ENCODE measurements at places on chromosomes 2 and 18. TPM values are rescaled to one million over a fixed set of nuclear protein-coding genes. Genes with fewer than 3 reads are reported as not detected.

DNA sequence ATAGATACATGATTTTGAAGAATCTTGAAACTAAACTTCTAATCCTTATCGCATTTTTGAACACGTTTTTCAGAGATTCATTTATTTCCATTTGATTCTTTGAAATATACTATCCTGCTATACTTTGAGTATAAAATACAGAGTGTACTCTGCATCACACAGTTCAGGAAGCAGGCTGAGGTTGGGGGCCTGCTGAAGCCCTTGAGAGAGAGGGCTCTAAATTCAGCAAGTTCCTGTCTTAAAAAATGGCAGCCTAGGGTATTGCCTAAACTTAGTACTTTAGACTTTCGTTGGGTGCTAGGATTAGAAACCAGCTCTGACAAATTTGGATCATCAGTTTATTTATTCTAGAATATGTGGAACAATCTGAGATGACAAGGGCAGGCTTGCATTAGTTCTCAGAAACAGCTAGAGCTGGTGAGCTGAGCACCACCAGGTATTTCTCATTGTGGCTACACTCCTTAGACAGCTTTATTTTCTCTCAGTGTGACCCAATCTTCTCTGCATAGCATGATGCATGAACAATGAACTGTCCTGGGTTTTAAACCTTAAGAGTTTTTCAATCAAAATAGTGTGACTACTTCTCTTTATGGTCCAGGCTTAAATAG lies 49.1 kb downstream of the TFPI start:
- no peaks in the 10 kb centered on the region for H3K27me3 ChIP-seq
- peaks cover 22% of the 10 kb centered on the region for H3K36me3 ChIP-seq

DNA sequence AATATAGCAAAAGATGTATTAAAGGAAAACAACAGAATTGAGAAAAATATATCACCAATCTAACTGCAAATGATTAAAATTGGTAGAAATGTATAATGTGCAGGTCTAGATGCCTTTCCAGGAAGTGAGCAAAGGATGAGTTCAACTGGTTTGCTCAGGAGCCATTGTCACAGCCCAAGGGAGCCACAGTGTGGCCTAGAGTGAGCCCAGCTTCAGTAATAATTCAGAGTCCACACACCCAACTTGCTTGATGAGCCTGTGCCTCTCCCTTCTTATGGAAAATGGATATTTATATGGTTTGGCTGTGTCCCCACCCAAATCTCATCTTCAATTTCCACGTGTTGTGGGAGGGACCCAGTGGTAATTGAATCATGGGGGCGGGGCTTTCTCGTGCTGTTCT lies 92.2 kb upstream of the ASAP2 start:
- no peak overlapping the region for H3K27ac ChIP-seq
- no peaks in the 10 kb centered on the region for H3K36me3 ChIP-seq
- no peaks in the 10 kb centered on the region for H3K27me3 ChIP-seq
- DNase-seq = no peak
- H3K4me1 ChIP-seq = peaks cover 14% of the 10 kb centered on the region

DNA sequence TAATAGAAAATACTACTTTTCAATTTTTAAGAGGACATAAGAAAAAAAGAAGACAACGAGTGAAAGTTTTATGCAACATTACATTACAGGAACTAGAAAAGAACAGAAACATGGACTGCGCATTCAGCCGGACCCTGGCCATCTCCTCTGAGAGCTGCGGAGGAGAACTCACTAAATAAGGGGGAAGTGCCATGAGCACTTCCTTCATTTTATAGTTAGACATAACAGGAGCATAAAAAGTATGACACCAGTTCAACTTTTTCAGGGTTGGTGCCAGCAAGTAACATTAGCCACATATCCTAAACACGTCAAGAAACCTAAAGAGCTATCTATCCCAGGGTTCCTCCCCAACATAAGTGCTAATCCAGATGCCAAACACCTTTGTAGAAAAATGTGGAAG lies 78.0 kb upstream of the SERTAD2 start:
- H3K27me3 ChIP-seq = no peaks in the 10 kb centered on the region
- H3K4me3 ChIP-seq = no peak overlapping the region
- DNase-seq = no peak
- peaks cover 51% of the 10 kb centered on the region for H3K4me1 ChIP-seq

DNA sequence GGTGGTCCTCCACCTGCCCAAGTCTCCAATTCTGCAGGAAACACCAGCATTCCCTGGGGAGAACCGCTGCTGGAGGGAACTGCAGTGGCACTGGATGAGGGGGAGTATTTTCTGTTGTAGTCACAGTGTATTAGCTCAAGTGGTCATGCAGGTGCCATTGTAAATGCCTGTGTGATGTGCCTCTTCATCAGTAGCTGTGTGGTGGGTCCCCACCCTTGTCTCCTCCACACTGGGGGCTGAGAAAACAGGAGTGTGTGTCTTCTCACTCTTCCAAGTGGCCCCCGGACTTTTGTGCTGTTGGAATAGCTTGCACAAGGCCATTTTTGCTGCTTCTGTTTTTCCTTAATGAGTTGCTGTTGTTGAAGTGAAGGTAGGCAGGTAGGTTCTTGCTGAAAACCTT lies 8.7 kb downstream of the NCK2 start:
- H3K27me3 ChIP-seq = no peaks in the 10 kb centered on the region
- no peak for DNase-seq
- peaks cover 32% of the 10 kb centered on the region for H3K4me1 ChIP-seq
- H3K36me3 ChIP-seq = peaks cover 8% of the 10 kb centered on the region
- H3K4me3 ChIP-seq = no peak overlapping the region
- H3K27ac ChIP-seq = no peak overlapping the region

The TFCP2L1 gene
- 0.16 TPM for total RNA-seq

- peak overlapping the region; percentile 95 for H3K4me3 ChIP-seq
- H3K27ac ChIP-seq = peak overlapping the region; percentile 89
- no peaks in the 10 kb centered on the region for H3K36me3 ChIP-seq
- H3K27me3 ChIP-seq = no peaks in the 10 kb centered on the region
- H3K4me1 ChIP-seq = peaks cover 38% of the 10 kb centered on the region
Observed at GRCh38 chr2:190881598-190882410, 1.2 kb downstream of the GLS start.

The KLHL41 gene
- 0.56 TPM for total RNA-seq

DNA sequence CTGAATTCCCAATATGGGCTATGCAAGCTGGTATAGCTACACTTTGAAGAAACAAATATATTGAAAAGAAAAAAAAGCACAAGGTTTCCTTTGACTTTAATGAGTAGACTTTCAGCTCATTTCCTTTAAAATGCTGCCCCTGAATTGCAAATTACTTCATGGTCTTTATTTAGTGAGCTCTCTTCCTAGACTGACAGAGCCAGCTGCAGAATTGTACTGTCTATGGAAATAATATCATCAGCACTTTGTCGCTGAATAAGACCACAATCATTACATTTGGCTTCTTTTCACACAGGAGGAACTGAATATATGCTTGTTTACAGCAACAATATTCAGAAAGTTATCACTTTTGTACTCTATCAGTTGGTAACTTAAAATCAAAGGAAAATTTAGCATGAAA lies 41.7 kb downstream of the ARL5A start:
- peaks cover 28% of the 10 kb centered on the region for H3K36me3 ChIP-seq
- peaks cover 14% of the 10 kb centered on the region for H3K4me1 ChIP-seq
- no peak for DNase-seq
- no peak overlapping the region for H3K4me3 ChIP-seq
- H3K27ac ChIP-seq = peak overlapping the region; percentile 10
- no peaks in the 10 kb centered on the region for H3K27me3 ChIP-seq

GRCh38 chr2:219638948-219639755 lies 11.7 kb downstream of the SLC4A3 start:
- H3K4me3 ChIP-seq = no peak overlapping the region
- H3K4me1 ChIP-seq = peaks cover 12% of the 10 kb centered on the region
- no peaks in the 10 kb centered on the region for H3K36me3 ChIP-seq
- H3K27ac ChIP-seq = no peak overlapping the region
- DNase-seq = no peak

The POTEI gene
- 7.0 TPM for total RNA-seq

The IMMT gene
- 72.6 TPM for total RNA-seq

The HOXD13 gene
- total RNA-seq = 0.63 TPM
